Psoas muscle (tissue), 8 donors: ENCODE measurements at places on chromosomes 12 and 14.

GRCh38 chr12:67599691-67600090 is 48.9 kb upstream of the DYRK2 start:
- DNase-seq: no peak

- DNase-seq: no peak
Observed at GRCh38 chr12:97601934-97602720, 139.5 kb downstream of the RMST start.

DNA sequence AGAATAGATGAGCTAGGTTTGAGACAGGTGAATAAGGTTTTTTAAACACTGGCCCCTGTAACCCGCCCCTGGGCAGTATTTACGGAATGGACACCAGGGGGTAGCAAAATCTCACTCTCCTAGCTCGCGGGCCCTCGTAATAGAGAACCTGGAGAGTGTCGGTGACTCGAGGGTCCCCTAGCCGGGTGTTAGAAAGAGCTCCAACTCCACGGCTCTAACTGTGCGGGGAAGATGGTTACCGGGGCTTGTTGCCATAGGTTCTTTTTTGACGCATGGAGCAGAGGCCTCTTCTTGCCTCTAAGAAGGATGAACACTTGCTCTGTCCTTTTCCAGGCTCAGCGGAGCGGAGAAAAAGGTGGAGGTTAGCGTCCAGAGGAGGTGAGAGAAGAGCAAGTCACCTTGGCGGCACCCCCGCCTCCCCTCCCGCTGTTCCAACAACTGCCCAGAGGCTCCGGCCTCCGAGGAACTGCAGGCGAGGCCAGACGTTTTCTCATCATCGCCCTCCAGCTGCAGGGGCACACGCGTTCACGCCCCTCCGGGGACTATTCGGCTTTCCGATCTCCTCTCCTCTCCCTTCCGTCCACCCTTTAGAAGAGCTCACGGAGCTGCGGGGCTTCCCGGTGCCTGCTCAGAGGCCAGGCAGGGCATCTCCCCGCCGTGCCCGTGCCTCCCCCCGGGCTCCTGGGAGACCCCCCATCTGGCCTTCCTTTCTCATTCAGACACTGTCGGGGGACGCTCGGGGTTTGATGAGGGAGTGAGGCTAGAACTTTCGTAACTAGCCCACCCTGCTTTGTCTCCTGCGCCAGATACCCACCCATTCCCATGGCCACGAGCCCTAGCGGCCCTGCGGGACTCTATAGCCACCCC is 1.4 kb upstream of the ARHGEF40 start:
- peak; percentile 76 for DNase-seq

DNA sequence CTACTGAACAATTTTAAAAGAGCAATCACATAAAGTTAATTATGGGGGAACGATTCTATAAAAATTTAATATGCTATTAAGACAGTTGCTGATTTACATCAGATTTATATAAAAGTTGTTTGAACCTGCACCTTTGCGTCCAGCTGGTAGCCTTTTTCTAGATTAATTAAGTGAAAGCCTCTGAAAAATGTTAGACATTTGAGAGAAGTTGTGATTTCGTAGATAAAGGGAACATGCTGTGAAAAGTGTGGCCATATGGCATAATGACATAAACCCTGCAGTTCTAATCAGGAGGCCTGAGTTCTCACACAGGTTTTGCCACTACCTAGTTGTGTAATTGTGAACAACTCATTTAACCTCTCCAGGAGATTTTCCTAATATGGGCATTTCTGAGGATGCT is 187.2 kb downstream of the TMTC2 start:
- no peak for DNase-seq
